ENCODE measurements at places on chromosomes 3 and 15. TPM values are rescaled to one million over a fixed set of nuclear protein-coding genes. Genes with fewer than 3 reads are reported as not detected.

RAB6B gene
- total RNA-seq, result 4.1 TPM

LSAMP gene
- total RNA-seq, result 12.2 TPM

DNA sequence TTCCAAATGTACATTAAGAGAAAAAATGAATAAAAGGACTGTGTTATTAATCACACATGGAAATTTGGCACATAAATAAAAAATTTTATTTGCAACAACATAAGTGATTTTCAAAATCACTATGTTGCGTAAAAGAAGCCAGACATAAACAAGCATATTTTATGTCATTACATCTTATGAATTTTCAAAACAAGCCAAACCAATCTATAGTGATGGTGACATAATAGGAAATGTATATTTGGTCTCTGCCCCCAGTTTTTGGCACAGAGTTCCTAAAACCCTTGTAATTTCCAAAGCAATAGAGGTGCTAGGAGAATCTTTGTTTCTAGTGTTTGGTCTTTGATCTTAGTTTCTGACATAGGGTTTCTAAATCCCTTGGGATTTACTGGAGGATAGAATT is 543.3 kb downstream of the ZBBX start:
- DNase-seq, result no peak

CNTN4 gene
- total RNA-seq, result 16.5 TPM

PLCB2 gene
- total RNA-seq, result 1.5 TPM

STARD9 gene
- total RNA-seq, result 4.7 TPM

DNA sequence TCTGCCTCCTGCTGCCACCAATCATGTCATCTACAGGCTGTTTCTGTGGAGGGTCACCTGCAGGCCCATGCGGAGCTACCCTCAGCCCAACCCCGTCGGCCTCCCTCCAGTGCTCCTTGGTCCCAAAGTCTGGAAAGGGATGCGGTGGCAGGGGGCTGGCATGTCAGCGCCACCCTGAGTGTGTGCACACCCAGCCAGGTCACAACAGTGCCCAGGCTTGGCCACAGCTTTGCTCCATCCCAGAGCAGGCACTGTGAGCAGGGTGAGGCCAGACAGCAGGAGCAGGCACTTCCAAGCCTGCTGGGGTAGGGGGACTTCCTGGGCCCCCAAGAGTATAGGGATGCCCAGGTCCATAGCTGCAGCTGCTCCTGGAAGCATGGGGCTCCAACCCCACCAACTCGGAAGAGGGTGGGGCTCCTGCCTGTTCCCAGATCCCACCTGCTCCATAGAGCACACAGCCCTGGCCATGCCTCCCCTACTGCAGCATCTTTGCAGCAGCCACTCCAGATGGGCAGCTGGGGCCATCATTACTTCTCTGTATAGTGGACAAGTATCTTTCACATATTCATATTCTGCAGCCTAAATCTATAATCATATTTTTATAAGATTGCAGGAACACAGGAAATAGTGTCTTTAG is 109.3 kb downstream of the CBLB start:
- no peak for DNase-seq

TRIM71 gene
- 2.4 TPM for total RNA-seq

GRCh38 chr3:46286947-46287565 is 44.8 kb downstream of the CCR3 start:
- DNase-seq, result no peak

IL17RE gene
- total RNA-seq, result 3.6 TPM

GRCh38 chr15:45454814-45455213 is 67.7 kb downstream of the SLC30A4 start:
- DNase-seq, result peak; percentile 78

ZNF774 gene
- total RNA-seq, result 2.0 TPM

ITIH4 gene
- total RNA-seq, result 0.13 TPM

GRCh38 chr3:36065321-36065720 is 315.0 kb upstream of the STAC start:
- no peak for DNase-seq

GRCh38 chr3:86984271-86984670 is 6.7 kb downstream of the VGLL3 start:
- DNase-seq, result no peak

GRCh38 chr3:74676-75243 is 121.8 kb upstream of the CHL1 start:
- no peak for DNase-seq

DNA sequence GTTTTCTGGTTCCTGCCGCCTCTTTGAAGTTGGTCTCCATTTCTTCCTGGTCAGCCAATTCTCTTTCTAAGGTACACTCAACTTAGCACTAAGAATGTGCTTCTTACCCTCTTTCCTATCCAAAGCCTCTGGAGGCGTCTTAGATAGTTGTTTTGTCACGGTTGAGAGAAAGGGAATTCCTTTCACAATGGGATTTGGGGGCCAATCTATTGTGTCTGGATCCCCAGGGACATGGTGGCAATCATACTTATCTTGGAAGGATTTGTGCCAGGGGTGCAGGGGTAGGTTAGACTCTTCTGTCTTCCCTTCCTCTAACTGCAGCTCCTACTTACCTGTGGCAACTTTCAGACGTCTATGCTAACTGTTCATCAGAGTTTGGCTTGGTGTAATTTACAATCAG is 287.1 kb downstream of the SOX2 start:
- no peak for DNase-seq

TF gene
- not detected for total RNA-seq

- DNase-seq, result no peak
These were observed 522.6 kb downstream of the NAALADL2 start for GRCh38 chr3:175381685-175382084.

GRCh38 chr15:36133742-36134141 is 445.7 kb upstream of the CDIN1 start:
- no peak for DNase-seq

- no peak for DNase-seq
These were observed 84.1 kb downstream of the AAGAB start for GRCh38 chr15:67170143-67170925.

DNA sequence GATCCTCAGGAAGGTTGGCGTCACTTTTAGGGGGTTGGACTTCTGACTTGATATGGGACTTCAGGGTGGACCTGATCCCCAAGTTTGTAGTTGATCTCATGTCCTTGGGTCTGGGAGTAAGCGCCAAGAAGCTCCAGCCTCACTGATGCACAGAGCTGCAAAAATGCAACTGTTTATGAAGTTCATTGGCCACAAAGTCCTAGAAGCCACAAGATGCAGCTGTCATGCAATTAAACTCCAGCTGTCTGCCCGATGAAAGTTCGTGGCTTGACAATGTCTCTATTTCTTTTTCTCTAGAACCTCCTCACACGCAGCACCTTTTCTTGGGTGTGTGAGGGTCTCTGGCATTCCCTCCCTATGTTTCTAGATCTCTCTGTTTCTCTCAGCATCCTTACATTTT is 9.2 kb upstream of the ACAN start:
- no peak for DNase-seq

GRCh38 chr3:177060492-177060891 is 136.8 kb downstream of the TBL1XR1 start:
- DNase-seq, result no peak

ACKR4 gene
- total RNA-seq, result not detected

DNA sequence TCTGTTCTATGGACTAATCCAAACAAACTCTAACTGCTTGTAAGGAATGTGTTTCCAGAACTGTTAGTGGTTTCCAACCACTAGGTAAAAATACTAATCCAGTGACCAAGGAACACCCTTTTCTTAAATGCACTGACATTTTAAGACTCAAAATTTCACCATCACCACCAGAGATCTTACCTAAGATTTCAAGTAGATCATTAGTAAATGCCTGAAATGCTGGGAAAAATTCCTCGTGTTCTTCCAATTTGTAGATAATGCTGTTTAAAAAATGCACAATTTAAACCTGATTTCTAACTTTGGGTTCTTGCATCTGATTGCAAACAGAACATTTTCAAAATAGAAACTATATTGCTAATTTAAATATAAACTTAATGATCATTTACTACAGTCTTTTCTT is 63.4 kb downstream of the ESYT3 start:
- no peak for DNase-seq

TIPIN gene
- 9.8 TPM for total RNA-seq

- no peak for DNase-seq
These were observed 49.6 kb downstream of the SMAD3 start for GRCh38 chr15:67114846-67115585.

DNA sequence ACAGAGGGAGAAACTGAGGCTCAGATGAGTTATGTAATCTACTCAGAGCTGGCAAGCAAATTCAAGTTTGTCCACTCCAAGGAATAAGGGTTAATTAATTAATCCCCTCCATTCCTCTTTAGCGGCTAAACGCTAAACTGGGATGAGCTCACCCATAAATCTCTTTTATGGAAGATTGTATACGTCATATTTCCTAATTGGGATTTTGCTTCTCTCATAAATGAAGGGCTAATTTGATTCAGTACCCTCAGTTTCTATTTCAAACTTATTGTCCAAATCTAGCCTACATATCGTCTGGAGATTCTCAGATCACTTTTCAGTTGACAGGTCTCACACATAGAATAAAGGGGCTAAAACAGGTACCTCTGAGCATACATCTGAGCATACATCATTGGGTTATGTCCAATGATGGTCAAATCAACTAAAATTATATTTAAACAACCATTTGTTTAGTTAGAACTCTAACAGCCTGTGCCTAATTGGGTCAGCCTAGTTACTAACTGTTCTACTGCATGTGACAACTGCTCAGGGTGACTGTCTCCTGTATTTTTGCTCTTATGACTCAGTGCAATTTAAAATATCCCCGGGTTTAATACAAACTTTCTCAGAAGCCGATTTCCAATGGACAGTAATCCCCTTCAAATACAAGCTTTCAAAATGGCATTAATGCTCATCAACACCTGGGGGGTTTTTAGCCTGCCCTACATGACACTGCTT is 57.6 kb upstream of the PLXND1 start:
- DNase-seq, result no peak
